Hematopoietic multipotent progenitor cell treated with erythropoietin and hydrocortisone succinate and interleukin-3 and kit ligand, for 8 days (in vitro differentiated cells): ENCODE measurements at places on chromosomes 7 and 10.

DNA sequence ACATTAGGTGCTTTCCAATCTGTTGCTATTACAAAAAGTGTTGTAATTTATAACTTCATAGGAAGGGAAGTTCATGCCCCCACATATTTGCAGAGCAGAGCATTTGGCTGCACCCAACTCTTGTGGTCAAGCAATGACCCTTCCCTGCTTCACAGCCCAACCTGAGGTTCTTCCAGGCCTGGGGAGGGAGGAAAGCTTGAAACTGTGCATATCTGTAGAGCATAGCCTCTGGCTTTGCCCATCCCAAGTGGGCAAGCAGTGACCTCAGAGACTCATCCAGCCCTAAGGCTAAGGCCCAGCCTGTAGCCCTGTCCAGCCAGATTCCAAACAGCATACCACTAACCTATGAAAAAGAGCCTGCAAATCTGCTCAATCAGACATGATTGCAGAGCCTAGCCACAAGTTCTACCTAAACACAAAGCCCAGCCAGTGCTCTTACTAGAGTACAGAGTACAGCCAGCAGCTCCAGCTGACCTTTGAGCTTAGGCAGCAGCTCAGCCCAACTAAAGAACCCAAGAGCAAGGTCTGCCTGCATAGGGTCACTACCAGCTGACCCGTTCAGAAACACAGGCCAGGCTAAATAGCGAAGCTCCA, 14.4 kb upstream of the GSTK1 start:
- no peak for DNase-seq

GRCh38 chr7:42100156-42100508, 136.9 kb downstream of the GLI3 start:
- DNase-seq = no peak

DNA sequence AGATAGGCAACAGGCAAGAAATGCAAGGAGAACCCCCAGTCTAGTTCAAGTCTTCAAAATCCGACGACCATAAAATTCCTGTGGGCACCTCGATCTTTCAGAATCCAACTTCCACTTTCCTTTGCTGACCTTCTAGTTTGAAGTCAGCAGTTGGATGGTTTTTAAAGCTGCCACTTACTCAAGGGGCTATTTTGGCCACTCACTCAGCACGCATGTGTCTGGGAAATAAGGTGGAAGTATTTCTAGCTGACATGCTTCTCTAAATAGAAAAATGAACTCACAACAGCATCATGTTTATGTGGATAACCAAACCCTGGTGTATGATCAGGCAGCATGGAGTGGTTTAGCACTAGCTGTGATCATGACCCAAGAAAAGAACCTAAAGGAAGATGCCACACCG, at the start of gene NRAP:
TSS of gene NRAP (minus strand) at position 134 of the 400 bp plus-strand sequence. CDS start 159 bp downstream, outside the sequence.
- DNase-seq = no peak

DNA sequence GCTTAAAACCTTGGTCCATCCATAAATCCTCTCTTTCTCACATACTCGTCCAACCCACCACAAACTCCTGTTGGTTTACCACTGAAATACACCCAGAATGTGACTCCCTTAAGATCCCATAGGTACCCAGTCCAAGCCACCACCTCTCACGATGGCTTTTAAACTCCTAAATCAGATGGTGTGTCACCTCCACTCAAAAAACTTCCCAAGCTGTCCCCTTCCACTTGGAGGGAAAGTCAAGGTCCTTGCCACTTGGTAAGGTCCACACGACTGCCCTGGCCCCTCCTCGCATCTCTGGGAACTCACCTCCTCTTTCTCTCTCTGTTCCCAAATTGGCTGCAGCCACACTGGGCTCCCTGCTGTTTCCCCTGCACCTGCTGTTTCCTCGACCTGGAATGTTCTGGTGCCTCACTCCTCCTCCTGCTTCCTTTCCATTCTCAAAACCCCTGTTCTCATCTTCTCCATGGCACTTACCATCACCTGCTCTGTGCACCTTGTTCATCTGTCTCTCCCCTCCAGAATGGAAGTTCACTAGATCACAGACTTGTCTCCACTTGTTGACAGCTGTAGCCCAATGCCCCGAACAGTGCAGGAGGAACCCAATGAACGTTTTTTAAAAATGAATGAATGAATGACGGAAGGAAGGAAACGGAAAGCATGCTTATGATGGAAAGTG, 23.0 kb downstream of the ZFAND2A start:
- DNase-seq = peak; percentile 50

GRCh38 chr10:70758757-70759514, 26.2 kb downstream of the TBATA start:
- DNase-seq = peak; percentile 72

DNA sequence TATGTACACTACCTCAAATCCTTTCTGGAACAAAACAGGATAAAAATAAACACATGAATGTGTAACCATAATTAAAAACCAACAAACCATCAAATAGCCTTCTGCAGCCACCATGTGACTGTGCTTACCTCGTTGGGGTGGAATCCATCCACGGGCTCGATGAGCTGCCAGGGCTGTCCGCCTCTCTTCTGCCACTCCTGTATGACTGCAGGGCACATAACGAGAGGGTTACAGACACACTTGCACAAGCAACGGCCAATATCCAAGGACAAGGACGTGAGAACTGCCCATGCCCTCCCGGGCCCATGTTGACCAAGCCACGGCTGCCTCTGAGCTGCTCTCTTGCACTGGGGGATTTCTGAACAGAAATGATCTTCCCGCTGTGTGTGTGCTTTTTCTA, 132.2 kb downstream of the ANLN start:
- DNase-seq = no peak

GRCh38 chr10:63759335-63759734, 238.1 kb downstream of the REEP3 start:
- no peak for DNase-seq

GRCh38 chr7:106405697-106406141, 120.9 kb upstream of the NAMPT start:
- no peak for DNase-seq

- DNase-seq = no peak
These were observed 21.7 kb downstream of the CRHR2 start for GRCh38 chr7:30660331-30661255.

DNA sequence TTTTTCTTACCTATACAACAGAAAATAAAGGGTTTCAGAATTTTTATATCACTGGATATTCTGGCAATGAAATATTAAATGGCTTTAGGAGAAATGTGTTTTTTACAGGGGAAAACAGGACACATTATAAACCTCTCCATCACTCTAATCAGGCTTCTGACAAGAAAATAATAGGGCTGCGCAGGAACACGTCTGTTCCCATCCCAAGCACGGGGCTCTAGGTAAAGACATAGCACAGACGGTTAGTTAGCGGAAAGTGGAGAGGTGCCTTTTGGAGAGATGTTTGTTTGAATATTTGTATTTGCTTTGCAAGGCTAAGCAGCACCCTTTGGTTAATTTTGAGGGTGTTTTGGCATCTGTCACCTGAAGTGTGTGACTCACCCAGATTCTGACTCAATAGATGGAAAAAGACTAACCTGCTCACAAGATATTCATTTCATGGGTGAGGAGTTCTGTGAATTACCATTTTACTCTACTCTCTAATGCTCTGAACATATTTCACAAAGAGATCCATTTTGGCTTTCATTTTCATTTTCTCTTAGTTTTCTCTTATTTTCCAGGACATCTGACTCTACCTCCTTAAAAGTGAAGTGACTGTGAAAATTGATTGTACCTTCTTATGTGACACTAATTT, 174.5 kb upstream of the AKR1E2 start:
- DNase-seq = no peak

- no peak for DNase-seq
These were observed 7.6 kb downstream of the BPGM start for GRCh38 chr7:134654104-134654775.
